ENCODE measurements at places on chromosomes 12 and 14.

DNA sequence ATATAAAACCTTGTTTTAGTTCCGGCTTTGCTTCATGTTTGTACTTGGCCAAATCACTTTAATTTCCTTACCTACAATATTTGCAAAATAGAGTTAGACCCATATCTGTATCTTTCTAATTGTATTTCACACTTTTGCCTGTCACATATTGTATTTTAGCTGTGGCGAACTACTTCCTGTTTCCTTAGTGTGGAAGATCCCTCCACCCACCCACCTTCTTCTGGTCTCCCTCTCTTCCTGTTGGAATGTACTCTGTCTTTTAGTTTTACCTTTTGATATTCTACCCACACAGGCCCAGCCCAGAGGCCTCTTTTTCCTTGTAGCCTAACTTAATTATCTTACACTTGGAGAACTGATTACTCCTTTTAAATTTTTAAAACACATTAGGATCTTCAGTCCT is 78.2 kb downstream of the SCN8A start:
- DNase-seq, result no peak

DNA sequence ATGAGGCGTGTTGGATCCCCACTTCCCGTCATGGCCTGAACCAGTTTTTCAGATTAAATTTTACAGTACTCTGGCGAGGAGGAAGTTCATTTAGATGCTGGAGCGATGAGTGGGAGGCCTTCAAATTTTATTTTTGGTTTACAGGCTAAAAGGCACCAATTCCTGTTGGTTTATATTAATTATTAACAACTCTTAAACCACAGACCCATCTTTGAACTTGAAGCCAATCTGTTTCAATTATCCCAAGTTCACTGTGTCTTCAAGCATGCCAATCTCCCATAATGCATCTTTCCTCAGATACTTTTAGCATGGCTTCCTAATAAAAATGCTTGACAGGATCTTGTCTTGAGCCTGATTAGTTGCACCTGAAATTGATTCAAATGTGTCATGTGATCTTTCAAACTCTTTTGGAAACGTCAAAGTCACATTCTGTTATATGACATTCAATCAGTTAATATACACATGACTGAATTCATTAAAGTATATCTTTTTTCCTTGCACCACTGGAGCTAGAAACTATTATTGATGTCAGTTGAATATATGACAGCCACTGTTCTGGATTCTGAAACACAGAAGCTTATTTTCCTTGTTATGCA is 641.7 kb upstream of the TMEM132C start:
- no peak for DNase-seq

- DNase-seq, result no peak
These were observed 26.2 kb downstream of the DIO3 start for GRCh38 chr14:101587441-101587911.

GRCh38 chr12:123387508-123388176 is 3.7 kb downstream of the KMT5A start:
- DNase-seq, result peak; percentile 12

GRCh38 chr14:105855893-105856675 is 329.7 kb downstream of the TMEM121 start:
- DNase-seq, result no peak

DNA sequence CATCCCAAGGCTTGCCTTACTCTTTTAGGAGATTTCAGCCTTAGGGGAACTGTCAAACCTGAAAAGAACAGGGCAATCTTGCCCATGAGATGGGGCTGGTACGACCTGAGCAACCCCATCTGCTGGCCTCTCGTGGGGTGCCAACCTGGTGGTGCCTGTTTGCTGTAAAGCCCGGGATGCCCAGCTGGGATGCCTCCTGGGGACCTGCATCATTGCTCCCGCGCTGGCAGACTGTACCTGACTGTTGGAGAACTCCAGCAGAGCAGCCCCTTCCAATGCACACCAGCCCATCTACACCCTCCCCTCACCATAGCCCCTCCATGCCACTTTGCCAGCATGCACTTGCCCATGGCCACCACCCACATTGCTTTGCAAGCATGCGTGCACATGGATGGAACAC is 335.7 kb downstream of the RPS29 start:
- DNase-seq, result no peak

GRCh38 chr14:103518422-103519042 is 4.1 kb downstream of the CKB start:
- DNase-seq, result peak; percentile 32

- DNase-seq, result peak; percentile 51
These were observed 27.6 kb upstream of the GALNT9 start for GRCh38 chr12:132356691-132357622.

DNA sequence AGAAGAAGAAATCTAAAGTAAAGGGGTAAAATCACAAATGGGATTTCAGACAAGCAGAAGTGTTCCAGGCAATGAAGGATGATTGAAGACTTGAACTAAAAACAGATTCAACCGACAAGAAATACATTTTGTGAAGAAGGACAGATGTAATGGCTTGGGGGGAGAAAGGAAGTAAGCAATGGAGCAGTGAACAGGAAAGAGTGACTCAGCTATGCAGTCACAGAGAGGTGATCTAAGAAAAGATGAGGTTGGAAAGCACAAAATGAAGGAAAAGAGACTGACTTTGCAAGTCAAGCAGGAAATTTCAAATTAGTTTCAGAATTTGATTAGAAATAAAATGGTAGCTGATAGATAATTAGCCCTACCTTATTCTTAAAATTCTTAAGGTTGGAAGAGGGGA is 66.5 kb downstream of the PUS7L start:
- peak; percentile 52 for DNase-seq

GRCh38 chr12:115383668-115384067 is 699.7 kb upstream of the TBX3 start:
- DNase-seq, result no peak

- DNase-seq, result peak; percentile 45
These were observed 6.0 kb downstream of the DMAC2L start for GRCh38 chr14:50318031-50318626.

DNA sequence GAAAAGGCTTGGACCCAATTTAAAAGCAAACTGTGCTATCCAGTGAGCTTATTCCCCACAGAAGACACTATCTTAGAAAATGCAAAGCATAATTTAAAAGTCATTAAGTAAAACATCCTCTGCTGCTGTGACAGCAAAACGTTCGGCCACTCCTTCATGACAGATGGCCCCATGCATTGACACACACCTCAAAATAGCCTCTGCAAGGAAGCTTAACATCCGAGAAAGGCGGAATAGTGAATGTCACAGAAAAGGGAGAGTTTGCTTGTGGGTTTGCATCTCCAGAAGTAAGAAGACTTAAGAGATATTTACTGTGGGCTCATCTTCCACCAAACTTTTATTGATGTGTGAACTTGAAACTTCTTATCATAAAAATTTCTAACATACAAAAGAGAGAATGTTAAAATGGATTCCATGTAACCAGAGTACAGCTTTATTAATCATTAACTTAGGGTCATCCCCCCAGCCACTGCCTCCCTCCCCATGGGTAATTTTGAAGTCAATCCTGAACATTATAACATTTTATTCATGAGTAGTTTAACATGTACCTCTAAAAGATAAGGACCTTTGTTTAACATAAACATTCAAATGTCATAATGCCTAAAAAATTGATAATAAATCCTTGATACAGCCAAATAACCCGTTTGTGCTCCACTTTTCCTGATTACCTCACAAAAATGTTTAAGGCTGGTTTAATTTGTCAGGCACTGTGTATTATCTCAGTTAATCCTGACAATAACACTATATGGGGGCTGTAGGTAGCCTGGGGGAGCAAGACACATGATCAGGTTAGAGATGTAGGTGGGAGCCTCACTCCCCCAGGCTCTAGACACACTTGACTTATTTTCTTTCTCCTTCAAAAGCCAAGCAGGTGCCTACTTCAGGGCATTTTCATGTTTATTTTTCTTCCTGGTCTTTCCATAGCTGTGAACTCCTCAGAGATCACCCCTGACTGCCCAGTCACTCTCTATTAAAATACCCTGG is 119.7 kb upstream of the TMCC3 start:
- no peak for DNase-seq

DNA sequence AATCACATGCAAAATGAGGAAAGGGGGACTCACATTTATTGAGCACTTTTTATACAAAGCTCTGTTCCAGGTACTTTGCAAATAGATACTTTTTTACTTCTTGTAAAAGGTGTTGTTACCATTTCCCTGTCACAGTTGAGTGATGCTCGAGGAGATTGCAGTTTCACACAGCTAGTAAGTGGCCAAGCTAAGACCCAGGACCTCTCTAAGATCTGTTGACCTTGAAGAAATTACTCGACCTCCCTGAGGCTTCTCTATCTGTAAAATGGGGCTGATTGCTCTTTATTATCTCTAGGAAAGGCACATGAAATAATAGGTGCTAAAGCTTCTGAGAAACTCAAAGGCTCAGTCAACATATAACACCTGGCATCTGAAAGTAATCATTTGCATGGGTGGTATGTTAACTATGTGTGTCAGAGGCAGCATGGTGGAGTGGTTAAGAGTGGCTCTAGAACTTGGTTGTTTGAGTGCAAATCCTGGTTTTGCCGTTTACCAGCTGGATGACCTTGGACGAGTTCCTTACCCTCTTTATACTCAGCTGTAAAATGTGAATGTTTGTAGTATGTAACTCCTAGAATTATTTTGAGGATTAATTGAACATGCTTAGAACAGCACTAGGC is 41.5 kb downstream of the IFT81 start:
- no peak for DNase-seq

DNA sequence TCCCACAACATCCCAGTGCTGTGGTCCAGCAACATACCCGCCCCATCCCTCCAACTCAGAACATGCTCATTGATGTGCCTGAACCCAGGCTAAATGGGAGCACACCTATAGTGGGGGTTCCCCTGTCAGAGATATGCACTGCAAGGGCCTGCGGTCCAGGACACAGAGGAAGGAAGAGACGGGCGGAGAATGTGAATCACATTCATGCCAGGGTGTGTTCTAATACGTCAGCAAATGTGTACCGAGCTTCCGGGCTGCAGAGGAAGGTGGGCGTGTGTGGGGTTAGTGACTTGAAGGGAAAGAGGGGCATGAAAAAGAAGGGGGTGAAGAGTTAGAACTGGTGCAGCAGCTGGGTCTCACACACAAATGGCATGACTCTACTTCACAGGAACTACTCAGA is 83.7 kb downstream of the DPF3 start:
- DNase-seq, result no peak

DNA sequence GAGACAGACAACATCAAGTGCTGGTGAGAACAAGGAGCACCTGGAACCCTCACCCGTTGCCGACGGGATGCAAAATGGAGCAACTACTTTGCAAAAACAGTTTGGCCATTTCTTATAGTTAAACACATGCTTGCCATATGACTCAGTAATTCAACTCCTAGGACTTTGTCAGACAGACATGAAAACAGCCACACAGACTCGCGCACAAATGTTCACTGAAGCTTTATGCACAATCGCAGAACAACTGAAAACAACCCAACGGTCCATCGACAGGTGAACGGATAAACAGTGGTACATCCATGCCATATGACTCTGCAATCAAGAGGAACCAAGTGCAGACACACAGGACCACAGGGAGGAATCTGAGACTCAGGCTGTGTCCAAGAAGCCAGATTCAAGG is 30.8 kb downstream of the NCOR2 start:
- DNase-seq, result no peak

- no peak for DNase-seq
These were observed 38.1 kb downstream of the BBS10 start for GRCh38 chr12:76310110-76310509.

- no peak for DNase-seq
These were observed 17.1 kb downstream of the CD163 start for GRCh38 chr12:7486512-7486911.

DNA sequence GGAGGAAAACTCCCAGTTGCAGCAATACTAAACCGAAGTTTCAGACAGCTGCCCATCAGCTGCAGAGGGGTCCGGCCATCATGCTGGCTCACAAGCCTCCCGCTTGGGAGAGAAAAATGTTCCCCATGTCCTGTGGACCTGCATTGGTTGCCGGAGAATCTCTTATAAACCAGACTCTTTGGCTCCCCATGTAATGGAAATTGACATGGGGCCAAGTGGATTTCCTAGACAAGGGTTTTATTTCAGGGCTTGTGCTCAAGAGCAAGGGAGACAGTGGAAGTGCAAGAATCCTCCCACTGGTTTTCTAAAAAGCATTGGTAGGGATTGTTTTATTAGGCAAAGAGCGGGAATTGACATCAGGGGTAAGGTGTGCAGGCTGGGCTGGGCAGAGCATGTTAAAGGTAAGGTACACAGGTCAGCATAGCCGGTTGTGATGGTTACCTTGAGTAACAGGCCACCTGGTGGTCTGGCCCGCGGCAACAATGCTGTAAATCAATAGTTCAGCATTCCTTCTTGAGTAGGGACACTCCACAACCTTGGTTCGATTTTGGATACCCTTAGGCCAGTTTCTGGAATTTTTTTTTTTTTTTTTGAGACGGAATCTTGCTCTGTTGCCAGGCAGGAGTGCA is 135.4 kb downstream of the UNC79 start:
- DNase-seq, result no peak

DNA sequence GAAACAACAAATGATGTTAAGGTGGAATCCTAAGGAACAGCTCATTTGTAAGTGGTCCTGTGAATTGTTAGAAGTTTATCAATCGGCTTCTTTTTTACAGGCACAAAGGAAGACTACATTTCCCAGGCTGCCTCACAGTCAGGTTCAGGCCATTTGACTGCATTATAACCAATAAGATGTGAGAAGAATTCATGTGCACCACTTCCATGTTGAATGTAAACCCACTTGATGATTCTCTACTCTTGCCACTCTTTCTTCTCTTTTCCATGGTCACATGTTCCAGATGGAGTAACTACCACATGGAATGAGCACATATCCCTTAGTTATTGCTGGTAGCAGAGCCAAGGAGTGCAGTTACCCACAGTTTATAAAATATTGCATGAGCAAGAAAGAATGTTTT is 67.1 kb upstream of the GZMB start:
- DNase-seq, result no peak

DNA sequence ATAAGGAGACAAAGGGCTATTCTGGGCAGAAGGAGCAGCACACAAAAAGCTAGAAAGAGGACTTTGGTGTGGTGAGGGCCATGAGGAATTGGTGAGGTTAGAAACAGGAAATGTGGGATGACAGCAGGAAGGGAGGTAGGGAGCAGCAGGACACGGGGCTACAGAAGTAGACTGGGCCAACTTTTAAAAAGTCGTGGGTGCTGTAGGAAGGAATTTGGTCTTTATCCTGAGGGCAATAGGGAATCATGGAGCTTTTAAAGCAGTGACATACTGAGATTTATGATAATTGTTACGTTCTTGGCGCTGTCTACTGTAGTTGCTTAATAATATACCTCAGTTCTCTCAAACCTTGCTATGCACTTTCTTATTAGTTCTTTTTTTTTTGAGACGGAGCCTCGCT is 8.2 kb upstream of the CHURC1 start:
- DNase-seq, result no peak

- no peak for DNase-seq
These were observed 56.9 kb downstream of the AMN start for GRCh38 chr14:102979406-102979805.

- no peak for DNase-seq
These were observed 144.0 kb downstream of the PPFIA2 start for GRCh38 chr12:81615026-81615588.

All from endothelial cell of umbilical vein (primary cell).